ENCODE measurements at places on chromosomes 12 and 14. TPM values are rescaled to one million over a fixed set of nuclear protein-coding genes. Genes with fewer than 3 reads are reported as not detected.

DNA sequence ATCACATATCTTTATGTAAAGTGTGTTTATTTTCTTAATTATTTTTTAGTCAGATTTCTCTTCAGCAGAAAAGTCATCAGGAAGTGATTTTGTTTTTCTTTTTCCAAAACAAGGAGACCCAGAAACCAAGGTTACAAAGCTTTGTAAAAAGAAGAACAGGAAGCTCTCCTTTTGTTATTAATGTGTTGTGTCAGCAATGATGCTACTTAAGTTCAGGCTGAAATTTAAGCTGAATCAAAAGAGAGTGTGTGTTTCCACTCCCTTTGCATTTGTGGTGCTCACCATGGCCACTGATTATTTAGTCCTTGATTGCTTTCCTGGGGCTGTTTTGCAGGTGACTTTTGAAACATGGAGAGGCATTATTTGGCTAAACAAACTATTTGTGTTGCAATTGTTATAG, 155.3 kb upstream of the ATP2B1 start:
- H3K27ac ChIP-seq, result no peak overlapping the region
- H3K4me3 ChIP-seq, result no peak overlapping the region
- H3K4me1 ChIP-seq, result peaks cover 17% of the 10 kb centered on the region
- H3K36me3 ChIP-seq, result no peaks in the 10 kb centered on the region

ERC1 gene
- 55.6 TPM for total RNA-seq

PLEKHH1 gene
- 0.26 TPM for total RNA-seq

BATF gene
- not detected for total RNA-seq

GRCh38 chr12:8712572-8712971, 14.8 kb downstream of the RIMKLB start:
- no peaks in the 10 kb centered on the region for H3K36me3 ChIP-seq
- no peaks in the 10 kb centered on the region for H3K27me3 ChIP-seq
- no peak overlapping the region for H3K4me3 ChIP-seq
- DNase-seq, result no peak
- no peak overlapping the region for H3K27ac ChIP-seq
- H3K4me1 ChIP-seq, result peaks cover 10% of the 10 kb centered on the region
